Right lung (tissue), 10 donors: ENCODE measurements at places on chromosomes 4 and X. TPM values are rescaled to one million over a fixed set of nuclear protein-coding genes. Genes with fewer than 3 reads are reported as not detected.

Gene CYBB
- polyA plus RNA-seq, result 16.2 TPM

DNA sequence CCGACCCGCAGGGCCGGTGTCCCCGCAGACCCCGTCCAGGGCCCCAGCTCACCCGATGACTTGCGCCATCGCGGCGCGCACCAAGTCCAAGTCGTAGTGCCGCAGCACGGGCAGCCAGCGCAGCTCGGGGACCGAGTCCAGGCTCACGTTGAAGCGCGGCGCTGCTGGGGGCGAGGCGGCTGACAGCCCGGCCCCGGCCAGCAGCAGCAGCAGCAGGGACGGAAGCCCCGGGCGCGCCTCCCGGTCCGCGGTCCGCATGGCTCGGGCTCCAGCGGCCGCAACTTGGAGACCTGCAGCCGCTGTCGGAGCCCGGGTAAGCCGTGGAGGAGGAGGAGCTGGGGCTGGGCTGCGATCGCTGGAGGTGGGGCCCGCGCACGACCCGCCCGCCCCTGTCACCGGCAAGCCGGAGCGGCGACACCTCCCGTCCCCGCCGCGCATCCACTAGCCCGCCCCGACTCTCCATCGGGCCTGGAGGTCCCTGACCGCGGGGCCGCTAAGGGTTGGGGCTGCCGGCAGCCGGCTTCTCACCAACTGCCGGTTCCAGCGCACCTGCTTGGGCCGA is at the start of gene NAAA:
Gene NAAA, minus strand, starts transcription at position 322 of the 562 bp plus-strand sequence. Its CDS starts 64 bp downstream, at position 258.
- no peak for DNase-seq

Gene SPANXN4
- not detected for polyA plus RNA-seq

Gene NAP1L5
- polyA plus RNA-seq, result 10.5 TPM

GRCh38 chrX:138745196-138745595 is 33.7 kb upstream of the FGF13 start:
- peak; percentile 45 for DNase-seq

GRCh38 chr4:119165767-119166166 is 30.1 kb downstream of the MYOZ2 start:
- DNase-seq, result no peak

GRCh38 chr4:175998782-175999181 is 66.9 kb upstream of the WDR17 start:
- DNase-seq, result no peak

Gene CFI
- polyA plus RNA-seq, result 99.6 TPM

DNA sequence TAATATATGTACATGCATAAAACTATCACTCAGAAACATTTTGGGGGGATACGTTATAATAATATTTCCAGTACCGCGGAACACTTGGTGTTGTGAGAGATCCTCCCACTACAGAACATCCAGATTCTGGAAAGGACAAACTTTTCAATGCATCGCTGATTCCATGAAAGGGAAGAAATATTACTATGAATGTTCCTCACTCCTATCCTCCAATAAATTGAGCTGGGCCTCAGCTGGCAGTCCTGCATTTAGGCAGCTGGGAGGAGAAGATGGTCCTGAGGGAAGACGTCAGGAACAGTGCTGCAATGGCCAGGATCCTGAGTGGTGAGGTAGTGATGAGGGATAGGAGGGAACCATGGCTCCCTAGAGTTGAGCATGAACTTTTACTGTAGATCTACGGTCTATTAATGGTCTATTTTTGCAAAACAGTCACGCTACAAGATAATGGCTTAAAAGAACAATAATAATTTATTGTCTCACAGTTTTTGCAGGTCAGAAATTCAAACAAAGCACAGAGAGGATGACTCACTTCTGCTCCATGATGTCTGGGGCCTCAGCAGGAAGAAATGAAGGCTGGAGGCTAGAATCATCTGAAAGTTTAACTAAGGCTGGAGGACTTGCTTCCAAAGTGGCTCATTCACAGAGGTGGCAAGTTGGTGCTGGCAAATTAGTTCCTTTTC is 538.1 kb downstream of the STIM2 start:
- DNase-seq, result no peak

Gene MCF2
- polyA plus RNA-seq, result 0.06 TPM

Gene P2RY10
- 0.51 TPM for polyA plus RNA-seq

DNA sequence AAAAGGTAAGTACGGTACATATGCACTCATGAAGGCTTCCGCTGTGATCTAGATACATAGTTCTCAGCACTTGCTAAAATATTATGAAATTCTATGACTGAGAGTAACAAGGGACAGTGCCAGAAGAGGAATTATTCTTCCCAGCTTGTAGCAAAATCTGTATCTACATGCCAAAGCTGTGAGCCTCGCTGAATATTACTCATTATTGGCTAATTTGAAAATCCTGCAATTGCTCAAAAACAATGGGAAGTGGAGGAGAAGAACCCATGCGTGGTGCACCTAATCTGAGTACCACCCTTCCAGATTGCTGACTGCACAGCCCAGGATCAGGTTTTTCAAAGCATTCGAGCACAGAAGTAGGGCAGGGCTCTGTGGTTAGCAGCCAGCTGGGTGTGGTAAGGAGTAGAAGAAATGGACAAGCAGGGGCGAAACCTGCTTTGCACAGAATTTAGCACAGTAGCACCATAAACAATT is 17.4 kb upstream of the PDCL2 start:
- DNase-seq, result no peak

Gene XG
- 0.37 TPM for polyA plus RNA-seq

Gene CSAG1
- not detected for polyA plus RNA-seq

Gene MAGEC2
- polyA plus RNA-seq, result not detected
